ENCODE measurements at places on chromosomes 6 and 20.

DNA sequence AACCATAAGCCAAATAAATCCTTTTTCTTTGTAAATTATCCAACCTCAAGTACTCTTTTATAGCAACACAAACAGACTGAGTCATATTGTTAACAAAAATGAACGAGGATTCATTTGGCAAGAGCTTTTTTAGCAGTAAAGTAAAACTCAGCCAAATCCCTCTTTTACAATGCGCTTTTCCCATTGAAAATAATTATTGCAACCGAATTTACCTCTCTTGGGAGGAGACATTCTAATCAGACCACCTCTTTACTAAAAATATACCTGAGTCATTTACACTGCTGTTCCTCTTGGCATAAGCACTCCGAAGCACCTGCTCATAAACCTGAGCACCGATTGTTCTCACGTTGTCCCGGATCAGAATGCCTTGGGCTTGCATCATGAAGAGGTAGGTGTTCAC is 57.4 kb downstream of the B4GALT5 start:
- no peak for DNase-seq

DNA sequence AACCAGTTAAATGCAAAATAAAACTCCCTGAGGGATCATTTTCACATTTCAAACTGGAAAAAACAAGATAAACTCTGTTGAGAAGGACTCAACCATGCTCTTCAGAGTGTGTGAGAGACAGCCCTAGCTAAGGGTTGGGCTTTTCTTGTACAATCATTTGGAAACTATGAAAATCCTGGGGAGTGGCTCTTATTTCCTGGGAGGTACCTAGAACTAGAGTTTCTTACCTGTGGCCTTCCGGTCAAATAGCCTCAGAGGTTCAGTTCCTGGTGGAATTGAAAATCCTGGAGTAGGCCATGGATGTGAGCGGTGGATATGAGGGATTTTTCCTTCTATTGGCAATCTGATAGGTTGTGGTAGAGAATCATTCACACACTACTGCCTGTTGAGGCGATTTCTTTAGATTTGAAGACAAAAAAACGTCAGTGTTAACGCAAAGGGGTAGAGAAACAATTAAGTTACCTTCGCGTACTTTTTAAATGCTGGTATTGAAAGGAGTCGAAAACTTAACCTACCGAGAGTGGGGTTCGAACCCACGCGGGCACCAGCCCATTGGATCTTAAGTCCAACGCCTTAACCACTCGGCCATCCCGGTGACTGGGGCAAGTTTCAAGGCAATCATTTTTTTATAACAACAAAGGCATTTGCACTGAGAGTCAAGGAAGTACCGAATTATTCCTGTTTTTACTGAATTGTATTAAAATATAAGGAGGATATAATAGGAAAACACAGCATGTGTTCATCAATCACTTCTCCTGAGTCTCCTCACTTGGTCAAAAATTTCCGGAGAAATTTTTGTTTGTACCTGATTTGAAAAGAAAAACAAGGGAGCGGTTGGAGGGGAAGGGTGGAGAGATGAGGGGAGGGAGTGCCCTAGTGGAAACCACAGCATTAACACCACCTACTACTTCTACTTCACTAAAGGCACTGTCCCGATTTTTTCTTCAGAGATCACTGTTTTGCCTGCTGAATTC is 191.3 kb downstream of the OR2B2 start:
- peak; percentile 10 for DNase-seq

- DNase-seq = no peak
Observed at GRCh38 chr6:116223355-116223754, 30.5 kb downstream of the TSPYL4 start.

- DNase-seq = peak; percentile 91
Observed at GRCh38 chr20:728256-728944, 39.9 kb downstream of the SLC52A3 start.

GRCh38 chr6:116087437-116088027 is 13.1 kb upstream of the NT5DC1 start:
- no peak for DNase-seq

- no peak for DNase-seq
Observed at GRCh38 chr20:57727863-57728262, 18.0 kb upstream of the PMEPA1 start.

GRCh38 chr20:32282461-32282860 is 5.0 kb downstream of the KIF3B start:
- DNase-seq = no peak

- DNase-seq = no peak
Observed at GRCh38 chr6:75691012-75691411, 58.0 kb upstream of the MYO6 start.

GRCh38 chr6:42025845-42026243 is 24.5 kb upstream of the TAF8 start:
- no peak for DNase-seq

- DNase-seq = peak; percentile 29
Observed at GRCh38 chr6:25302677-25303128, 23.5 kb downstream of the CARMIL1 start.

DNA sequence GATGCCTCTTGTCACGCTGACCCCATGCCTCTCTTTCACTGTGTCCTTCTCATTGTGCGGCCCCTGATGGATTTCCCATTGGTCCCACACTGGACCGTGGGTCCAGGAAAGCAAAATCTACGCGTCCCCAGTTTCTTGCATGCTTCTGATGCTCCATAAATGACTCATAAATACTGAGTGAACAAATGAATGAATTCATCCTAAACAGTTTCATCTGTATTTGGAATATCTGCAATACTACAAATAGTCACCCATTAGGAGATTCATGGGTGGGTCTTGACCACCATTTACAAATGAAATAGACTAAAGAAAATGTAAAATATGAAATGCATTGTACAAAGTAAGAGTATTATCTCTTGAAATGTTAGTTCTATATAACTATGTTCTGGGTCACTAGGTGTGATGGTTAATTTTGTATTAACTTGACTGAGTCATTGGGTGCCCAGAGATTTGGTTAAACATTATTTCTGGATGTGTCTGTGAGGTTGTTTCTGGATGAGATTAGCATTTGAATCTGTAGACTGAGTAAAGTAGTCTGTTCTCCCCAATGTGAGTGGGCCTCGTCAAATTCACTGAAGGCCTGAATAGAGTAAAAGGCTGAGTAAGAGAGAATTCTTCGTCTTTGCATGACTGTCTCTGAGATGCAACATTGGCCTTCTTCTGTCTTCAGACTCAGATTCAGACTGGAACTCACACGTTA is 448.7 kb downstream of the PREX1 start:
- DNase-seq = no peak

GRCh38 chr6:132107896-132108295 is 156.7 kb upstream of the CCN2 start:
- no peak for DNase-seq

GRCh38 chr20:54165014-54165413 is 8.8 kb downstream of the CYP24A1 start:
- DNase-seq = no peak

DNA sequence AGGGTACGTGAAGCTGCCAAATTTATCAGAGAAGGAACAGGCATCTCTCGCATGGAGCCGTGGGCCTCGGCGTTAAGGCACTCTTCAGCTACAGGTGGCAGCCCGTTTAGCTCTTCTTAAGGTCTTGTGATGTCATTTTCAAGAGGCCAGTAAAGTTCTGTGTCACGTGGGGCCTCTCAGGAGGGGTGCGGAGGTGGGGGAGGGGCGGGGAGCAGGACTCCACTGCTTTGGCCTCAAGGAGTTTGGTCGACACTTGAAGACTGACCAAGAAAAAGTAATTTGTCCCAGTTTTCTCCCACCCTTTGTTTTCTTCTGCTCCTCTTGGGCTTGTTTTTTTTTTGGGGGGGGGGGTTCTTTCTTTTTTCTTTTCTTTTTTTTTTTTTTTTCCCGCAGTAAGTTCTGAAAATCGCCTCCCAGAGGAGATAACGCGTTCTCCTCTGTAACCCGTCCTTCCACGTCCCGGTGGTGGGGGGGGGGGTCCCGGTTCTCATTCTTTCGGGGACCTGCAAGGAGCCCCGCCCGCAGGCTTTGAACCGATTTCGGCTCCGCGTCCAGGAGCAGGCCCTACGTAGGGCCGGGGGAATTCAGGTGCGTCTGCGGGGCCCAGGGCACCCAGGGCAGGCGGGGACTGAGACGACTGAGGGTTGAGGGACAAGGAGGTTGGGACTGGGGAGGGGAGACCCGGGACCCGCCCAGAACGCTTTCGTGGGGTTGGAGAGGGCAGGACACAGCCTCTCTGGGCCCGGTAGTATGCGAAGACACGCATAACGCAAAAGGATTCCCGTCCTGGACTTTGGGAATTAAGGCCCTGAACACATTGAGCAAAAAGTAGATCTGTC is 26.0 kb downstream of the GPX6 start:
- DNase-seq = peak; percentile 77

Measured in eye (tissue), 1 donor.